EH (cell line): ENCODE measurements at places on chromosomes 12 and 14.

- no peak for DNase-seq
These were observed 1.4 kb downstream of the RIOX1 start for GRCh38 chr14:73492043-73492552.

GRCh38 chr12:19065871-19066270 lies 63.7 kb upstream of the PLEKHA5 start:
- no peak for DNase-seq

- DNase-seq: peak; percentile 91
These were observed 4.5 kb downstream of the DHRS2 start for GRCh38 chr14:23640524-23641141.

DNA sequence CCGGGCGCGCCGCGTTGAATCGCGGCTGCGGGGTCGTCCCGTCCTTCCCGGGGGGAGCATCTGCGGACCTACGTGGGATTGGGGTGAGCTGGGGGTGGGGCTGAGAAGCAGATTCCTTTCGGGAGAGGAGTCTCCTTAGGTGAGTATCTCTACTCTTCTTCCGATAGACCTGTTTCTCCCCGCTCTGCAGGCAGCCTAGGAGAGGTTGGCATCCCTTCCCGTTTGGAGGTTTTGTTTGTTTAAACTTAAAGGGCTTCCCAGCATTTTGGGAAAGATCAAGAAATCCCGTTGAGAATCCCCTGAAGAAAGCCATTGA lies 411 bp downstream of the TTLL5 start:
- no peak for DNase-seq

DNA sequence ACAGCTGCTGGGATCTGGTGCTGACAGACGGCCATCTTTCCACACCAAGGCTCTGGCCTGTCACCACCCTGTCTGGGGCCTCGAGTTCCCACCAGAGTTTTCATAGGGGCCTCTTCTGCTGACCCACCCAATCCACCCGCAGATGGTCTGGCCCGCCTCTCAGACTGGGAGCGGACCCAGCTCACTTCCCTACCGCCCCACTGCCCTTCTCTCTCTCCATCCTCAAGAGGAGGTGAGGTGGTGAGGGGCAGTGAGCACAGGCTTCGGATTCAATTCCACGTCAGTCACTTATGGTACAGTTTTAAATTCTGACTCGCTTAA lies 12.3 kb upstream of the RPS6KL1 start:
- DNase-seq: no peak

GRCh38 chr12:40907115-40907527 lies 214.9 kb downstream of the CNTN1 start:
- DNase-seq: no peak

- DNase-seq: no peak
These were observed 1.6 kb downstream of the GDF11 start for GRCh38 chr12:55744340-55745030.

DNA sequence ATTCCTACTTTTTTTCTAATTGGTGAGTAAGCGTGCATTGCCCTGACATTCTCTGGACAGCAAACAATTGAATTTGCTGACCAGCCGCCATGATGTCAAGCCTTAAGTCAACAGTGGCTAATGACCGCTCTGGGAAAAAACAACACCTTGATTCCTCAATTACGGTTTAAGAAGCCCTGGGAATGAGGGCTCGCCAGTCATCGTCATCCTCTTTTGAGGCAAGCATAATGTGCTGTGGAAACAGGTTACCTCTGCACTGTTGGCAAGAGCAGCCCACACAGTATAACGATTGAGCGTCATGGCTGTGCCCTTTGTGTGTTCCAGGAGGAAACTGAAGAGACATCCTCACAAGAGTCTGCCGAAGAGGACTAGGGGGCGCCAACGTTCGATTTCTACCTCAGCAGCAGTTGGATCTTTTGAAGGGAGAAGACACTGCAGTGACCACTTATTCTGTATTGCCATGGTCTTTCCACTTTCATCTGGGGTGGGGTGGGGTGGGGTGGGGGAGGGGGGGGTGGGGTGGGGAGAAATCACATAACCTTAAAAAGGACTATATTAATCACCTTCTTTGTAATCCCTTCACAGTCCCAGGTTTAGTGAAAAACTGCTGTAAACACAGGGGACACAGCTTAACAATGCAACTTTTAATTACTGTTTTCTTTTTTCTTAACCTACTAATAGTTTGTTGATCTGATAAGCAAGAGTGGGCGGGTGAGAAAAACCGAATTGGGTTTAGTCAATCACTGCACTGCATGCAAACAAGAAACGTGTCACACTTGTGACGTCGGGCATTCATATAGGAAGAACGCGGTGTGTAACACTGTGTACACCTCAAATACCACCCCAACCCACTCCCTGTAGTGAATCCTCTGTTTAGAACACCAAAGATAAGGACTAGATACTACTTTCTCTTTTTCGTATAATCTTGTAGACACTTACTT lies 138.9 kb downstream of the HMGA2 start:
- no peak for DNase-seq

GRCh38 chr12:110245369-110245772 lies 35.7 kb upstream of the ATP2A2 start:
- peak; percentile 37 for DNase-seq
